ENCODE measurements at places on chromosomes 1 and 21. TPM values are rescaled to one million over a fixed set of nuclear protein-coding genes. Genes with fewer than 3 reads are reported as not detected.

DNA sequence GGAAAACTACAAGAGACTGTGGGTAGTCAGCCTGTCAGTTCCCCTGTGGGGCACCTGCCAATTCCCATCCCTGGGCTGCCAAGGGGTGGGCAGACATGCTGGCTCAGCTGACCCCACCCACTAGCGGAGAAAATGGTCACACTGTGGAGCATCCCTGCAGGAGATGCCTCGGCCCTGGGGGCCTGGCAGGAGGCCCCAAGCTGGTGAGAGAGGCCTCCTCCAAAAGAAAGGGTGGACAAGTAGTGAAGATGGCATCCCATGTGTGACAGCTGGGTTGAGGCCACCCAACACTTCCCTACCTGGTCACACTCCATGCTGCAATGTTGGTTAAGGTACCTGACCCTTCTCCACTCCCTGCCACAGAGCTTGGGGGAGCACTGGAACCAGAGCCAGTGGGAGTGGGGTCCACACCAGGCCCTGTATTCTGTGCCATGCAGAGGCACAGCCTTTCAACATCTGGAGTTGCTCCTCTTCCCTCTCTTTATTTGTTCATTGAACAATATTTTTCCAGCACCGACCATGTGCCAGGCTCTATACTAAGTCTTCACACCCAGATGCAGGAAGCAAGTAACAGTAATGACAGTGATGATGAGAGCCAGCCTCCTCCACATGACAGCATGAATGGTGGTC lies 59.5 kb downstream of the KLHDC7A start:
- DNase-seq = no peak

DNA sequence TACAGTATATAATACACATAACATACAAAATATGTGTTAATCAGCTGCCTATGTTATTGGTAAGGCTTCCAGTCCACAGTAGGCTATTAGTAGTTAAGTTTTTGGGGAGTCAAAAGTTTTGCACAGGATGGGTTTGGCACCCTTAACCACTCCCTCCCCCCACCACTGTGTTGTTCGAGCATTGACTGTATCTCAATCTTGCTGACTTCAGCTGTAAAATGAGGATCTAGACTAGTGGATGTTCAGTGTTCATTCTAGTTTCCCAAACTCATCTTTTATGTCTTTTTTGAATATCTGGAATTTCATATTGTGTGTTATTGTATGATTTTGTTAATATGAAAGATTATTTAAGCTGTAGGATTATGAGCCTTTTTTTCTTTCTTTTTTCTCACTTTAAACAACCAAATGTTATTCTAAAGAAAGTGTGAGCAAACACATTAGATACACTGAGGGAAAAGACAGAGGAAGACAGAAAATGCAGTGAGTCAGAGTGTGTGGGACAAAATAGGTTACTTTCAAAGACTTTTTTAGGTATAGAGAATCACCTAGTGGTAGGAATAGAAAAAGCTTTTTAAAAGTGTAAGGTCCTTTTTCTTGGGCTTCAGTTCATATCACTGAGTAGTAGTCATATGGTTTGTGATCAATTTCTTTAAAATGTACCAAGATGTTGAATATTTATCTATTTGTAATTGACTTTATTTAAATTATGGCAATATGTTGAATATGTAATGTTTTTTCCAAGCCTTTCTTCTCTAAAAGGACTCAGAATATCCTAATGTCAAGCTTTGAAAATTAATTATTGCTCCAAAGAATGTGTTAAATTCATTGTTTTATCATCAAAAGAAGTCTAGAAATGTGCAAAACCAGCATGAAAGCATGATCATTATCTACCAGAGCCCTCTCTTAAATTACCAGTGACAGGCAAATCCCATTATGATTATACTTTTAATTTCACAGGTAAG lies 17.9 kb upstream of the CENPF start:
- no peak for DNase-seq

Gene GSTM1
- total RNA-seq = not detected

- no peak for DNase-seq
Measured at GRCh38 chr1:147351140-147351835, 108.8 kb downstream of the CHD1L start.

Gene ERRFI1
- total RNA-seq = 51.0 TPM

GRCh38 chr21:26117324-26117971 lies 53.1 kb downstream of the APP start:
- no peak for DNase-seq

DNA sequence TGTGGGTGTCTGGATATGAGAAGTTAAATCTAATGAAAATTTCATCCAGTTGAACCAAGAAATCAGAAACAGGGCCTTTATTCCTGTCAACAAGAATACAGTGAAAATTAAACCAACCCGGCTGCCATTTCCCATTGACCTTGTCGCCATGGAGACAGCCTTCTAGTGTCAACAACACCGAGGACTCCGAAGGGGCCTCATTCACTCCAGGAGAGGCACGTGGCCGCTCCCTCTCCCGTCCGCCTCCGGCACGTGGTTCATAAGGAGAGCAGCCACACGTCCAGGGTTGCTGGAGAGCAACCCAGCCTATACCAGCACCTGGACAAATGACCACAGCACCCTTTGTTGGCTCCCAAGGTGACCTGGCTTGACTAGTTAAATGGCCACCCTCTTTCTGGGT lies 120.3 kb upstream of the VAMP3 start:
- no peak for DNase-seq

GRCh38 chr1:174308604-174309003 lies 139.2 kb upstream of the GPR52 start:
- DNase-seq = no peak

GRCh38 chr1:175742790-175743459 lies 470 bp downstream of the TNR start:
- peak; percentile 15 for DNase-seq

DNA sequence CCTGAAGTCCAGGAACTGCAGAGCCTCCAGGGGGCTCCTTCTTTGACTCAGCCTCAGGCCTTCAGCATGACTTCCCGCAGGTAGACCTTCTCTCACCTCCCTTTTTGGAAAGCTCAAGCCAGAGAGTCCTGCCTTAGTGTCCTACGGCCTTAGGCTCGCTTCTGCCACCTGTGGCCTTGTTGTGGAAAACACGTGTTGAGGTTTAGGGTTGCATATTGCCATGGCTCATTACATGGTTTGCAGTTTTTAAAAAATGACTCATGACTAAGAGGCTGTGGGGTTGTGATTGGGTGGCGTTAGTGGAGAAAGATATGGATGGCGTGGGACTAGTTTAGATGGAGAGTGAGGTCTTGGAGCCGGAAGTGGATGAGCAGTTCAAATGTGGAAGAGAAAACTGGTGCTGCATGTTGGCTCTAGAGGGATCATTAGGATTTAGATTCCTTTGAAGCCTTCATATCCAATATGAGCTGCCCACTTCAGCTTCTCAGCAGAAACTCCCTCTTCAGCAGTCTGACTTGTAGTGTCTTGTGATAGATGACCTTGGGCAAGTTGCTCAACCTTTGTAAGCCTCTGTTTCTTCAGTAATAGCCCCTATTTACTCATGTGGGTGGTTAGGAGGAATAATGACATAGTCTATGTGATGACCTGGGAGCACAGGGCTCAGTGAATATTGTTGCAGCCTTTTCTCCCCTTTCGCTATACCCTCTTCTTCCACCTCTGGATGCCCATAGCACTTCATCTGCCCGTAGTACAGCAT lies 6.5 kb upstream of the FGGY start:
- no peak for DNase-seq

DNA sequence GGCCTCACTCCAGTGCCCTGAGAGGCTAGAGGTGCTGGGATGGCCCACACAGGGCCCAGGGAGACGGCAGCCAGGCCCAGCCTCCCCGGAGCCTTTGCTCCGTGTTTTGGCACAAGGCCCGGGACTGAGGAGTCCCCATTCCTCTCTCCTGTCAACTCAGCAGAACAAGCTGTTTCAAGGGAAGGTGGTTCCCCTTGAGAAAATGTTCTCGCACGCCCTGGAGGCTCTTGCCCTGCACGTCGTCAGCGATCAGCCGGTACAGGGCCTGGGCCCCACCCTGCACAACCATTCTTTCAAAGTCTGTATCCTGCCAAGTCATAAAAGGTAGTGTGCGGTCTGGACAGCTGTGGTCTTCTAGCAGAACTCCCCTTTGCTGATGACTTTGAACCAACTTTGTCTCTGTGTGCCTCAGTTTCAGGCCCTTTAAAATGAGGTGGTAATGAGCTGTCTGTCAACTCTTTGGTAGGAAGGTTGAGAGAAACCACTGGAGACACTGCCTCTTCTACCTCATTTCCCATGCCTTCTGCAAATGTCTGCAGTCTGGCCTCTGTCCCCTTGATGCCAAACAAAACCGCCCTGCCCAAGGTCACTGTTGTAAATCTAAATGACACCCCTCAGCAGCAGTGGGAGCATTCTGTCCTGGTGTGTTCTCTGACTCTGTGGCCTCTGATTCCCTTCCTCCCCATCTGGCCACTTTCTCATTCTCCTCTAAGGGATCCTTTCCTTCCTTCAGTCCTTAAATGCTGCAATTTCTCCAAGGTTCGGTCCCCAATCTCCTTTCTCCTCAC lies 138.6 kb upstream of the JUN start:
- DNase-seq = no peak

- no peak for DNase-seq
Measured at GRCh38 chr1:193062698-193063463, 3.5 kb downstream of the RO60 start.

DNA sequence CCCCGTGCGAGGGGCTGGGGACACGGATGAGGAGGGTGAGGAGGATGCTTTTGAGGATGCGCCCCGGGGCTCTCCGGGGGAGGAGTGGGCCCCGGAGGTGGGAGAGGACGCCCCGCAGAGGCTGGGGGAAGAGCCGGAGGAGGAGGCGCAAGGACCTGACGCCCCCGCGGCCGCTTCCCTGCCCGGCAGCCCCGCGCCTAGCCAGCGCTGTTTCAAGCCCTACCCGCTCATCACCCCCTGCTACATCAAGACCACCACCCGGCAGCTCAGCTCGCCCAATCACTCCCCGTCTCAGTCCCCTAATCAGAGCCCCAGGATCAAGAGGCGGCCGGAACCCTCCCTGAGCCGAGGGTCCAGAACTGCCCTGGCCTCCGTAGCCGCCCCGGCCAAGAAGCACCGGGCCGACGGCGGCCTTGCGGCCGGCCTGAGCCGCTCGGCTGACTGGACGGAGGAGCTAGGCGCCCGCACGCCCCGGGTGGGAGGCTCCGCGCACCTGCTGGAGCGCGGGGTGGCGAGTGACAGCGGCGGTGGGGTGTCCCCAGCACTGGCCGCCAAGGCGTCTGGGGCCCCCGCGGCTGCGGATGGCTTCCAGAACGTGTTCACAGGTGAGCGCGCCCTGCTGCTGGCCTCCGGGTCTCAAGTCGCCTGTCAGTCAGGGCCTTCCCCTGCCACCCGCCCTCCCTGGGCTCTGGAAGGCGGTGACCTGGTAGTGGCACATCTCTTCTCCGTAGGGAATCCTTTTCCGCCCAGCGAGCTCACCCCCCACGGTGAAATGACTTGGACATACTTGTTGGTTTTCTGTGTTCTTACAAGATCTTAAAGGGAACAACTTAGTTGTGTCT lies 1.7 kb downstream of the FMN2 start:
- DNase-seq = no peak

GRCh38 chr1:24165500-24165899 lies 21.6 kb downstream of the IFNLR1 start:
- DNase-seq = no peak

Measured in pulmonary artery endothelial cell (primary cell).